RWPE2 (cell line): ENCODE measurements at places on chromosomes 7 and 10.

DNA sequence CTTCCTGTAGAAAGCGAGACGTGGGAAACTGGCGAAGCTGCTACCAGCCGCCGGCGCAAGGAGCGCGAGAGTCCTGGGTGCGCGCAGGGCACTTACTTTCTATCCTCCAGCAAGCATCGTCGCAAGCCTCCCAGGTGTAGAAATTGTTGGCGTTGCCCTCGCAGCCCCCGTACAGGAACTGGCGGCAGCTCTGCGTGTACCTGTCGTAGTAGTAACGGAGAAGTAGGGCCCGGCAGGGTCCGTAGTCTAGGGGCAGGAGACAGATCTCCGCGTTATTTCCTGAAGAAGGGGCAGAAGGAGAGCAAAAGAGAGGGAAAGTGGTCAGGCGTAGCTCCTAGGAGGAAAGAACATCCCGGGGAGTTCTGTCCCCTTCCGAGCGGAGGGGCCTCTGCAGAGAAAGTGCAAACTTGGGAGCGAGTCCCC, 501 bp downstream of the TFPI2 start:
- H3K4me3 ChIP-seq, result peak overlapping the region; percentile 57
- peak; percentile 61 for DNase-seq
- peaks cover 31% of the 10 kb centered on the region for H3K36me3 ChIP-seq
- H3K4me1 ChIP-seq, result no peaks in the 10 kb centered on the region
- H3K27ac ChIP-seq, result peak overlapping the region; percentile 30
- H3K27me3 ChIP-seq, result no peaks in the 10 kb centered on the region

GRCh38 chr10:101814466-101815071, 3.7 kb downstream of the OGA start:
- H3K4me3 ChIP-seq, result peak overlapping the region; percentile 77
- no peaks in the 10 kb centered on the region for H3K27me3 ChIP-seq
- DNase-seq, result no peak
- H3K27ac ChIP-seq, result no peak overlapping the region

DNA sequence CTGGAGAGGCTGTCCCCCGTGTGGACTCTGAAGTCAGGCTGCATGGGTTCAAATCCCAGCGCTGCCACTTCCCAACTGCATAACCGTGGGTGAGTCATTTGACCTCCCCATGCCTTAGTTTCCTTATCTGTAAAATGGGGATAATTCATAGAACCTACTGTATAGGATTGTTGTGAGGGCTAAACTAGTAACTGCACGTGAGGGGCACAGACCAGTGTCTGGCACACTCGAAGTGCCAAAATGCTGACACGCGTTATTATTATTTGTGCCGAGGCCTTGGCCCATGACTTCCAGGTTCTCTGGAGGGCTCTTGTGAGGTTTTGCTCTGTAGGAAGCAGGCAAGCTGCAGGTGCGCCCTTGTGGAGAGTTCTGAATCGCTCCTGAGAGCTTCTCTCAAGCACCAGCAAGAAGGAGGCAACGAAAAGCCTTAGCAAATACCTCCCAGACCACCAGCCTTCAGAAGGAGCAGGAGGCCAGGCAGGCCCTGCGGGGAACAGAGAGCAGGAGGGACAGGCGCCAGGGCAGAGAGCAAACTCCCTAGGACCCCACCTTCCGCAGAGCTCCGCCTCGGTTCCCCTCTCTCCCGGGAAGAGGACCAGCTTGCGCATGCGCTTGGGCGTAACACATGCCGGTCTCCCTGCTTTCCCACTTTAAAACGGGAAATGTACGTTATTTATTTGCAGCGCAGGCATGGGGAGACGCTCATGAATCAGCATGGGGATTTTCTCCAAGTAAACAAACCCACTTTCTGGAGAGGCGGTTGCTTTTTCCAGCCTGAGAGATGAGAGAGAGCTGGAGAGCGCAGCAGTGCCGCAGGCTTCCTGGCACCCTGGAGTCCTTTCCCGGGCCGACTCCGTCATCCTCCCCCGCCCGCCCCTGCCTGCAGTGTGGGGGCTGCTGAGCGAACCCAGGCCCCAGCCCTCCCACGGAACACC, 39.6 kb downstream of the SORCS3 start:
- no peak for DNase-seq
- no peaks in the 10 kb centered on the region for H3K4me1 ChIP-seq
- no peaks in the 10 kb centered on the region for H3K27me3 ChIP-seq
- no peak overlapping the region for H3K27ac ChIP-seq
- no peak overlapping the region for H3K4me3 ChIP-seq

DNA sequence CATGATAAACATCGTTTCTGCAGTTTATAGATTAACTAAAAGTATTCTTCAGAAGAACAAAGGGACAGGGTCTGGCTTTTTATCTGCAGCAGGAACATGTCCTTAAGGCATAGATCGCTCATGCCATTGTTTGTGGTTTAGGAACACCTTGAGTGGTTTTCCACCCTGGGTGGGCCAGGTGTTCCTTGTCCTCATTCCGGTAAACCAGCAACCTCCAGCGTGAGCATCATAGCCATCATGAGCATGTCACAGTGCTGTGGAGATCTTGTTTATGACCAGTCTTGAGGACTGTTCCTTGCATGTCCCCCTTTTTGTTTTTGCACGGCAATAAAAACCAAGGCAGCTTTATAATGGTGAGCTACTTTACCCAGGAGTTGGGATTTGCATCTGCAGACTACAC, 33.9 kb downstream of the STOX1 start:
- DNase-seq, result no peak
- H3K27ac ChIP-seq, result no peak overlapping the region
- no peaks in the 10 kb centered on the region for H3K27me3 ChIP-seq
- H3K36me3 ChIP-seq, result no peaks in the 10 kb centered on the region
- no peak overlapping the region for H3K4me3 ChIP-seq

DNA sequence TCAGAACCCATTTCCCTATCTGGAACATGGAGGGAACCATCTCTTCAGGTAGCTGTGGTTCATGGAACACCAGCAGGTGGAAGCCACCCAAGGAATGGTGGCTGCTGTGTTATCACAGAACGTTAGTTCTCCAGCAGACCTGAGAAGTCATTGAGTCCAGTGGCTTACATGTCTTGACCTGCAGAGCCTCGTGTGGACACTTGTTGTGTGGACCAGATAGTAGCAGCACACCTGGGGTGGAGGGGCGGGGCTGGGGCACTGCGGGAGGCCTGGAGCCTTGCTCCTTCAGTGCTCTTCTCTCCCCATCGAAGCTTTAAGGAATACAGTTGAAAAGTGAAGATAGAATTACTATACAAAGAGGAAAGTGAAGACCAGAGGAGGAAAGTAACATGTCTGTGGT, 42.4 kb downstream of the VWA2 start:
- H3K4me1 ChIP-seq, result no peaks in the 10 kb centered on the region
- DNase-seq, result no peak
- H3K27ac ChIP-seq, result no peak overlapping the region
- no peaks in the 10 kb centered on the region for H3K36me3 ChIP-seq

- H3K27me3 ChIP-seq, result no peaks in the 10 kb centered on the region
- H3K4me3 ChIP-seq, result no peak overlapping the region
- H3K36me3 ChIP-seq, result peaks cover 35% of the 10 kb centered on the region
- peak overlapping the region; percentile 32 for H3K27ac ChIP-seq
- DNase-seq, result no peak
Observed at GRCh38 chr10:72218325-72218724, 2.2 kb upstream of the ASCC1 start.

DNA sequence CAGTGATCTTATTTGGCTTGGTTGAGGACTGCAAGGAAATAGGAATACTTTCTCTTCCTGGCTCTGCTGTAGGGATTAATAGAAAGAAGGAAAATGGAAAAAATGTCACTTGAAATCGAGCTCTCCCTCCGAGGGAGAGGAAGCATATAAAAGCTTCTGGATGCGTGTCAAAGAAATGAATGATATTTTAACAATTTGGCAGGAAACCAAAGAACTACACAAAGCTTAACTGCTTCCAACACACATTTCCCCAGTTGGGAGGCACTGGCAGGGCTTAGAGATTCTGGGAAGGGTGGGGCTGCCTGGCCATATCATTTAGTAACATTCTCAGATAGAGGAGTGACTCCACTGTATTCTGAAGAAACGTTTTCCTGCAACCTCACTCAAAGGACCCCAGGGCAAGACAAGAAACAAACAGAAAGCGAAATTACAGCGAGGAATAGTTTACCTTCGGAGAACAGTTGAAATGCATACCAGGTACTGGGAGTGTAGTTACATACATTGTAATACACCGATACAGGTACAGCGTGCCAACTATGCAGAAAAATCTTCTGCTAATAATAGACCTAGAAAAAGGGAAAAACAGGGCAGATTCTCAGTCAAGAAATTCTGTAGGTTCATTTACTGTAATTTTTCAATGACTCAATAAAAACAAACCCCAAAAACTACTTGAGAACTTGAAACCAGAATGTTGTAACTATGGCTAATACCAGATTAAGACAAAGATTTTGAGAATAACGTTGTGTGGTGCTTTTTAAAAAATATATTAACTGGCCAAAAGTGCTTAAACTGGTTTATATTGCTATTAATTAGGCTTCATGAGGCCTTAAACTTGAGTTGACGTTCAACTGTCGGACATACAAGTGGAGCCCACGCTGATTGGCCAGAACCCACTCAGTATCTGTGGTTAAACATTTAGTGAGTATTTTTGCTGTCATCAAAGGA, 75.7 kb upstream of the ASAH2 start:
- peak overlapping the region; percentile 5 for H3K4me3 ChIP-seq
- no peaks in the 10 kb centered on the region for H3K27me3 ChIP-seq
- H3K36me3 ChIP-seq, result no peaks in the 10 kb centered on the region
- DNase-seq, result no peak

DNA sequence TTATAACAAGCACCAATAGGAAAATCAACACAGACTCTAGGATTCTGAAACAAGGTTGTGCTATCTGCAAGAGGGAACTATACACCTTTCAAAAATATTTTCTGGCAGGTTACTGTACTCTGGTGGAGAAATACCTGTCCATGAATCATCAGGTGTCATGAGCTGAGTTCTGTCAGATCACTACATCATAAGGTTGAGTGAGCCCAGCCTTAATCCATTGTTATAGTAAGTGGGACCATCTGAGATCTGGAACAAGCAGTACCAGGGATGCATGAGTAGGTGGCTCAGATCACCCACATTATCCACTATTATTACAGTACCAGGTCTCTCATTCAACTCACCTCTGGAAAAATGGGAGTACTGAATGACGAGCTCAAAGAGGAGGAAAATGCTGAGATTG, 212.4 kb downstream of the DGKI start:
- no peaks in the 10 kb centered on the region for H3K36me3 ChIP-seq
- H3K27me3 ChIP-seq, result peaks cover 9% of the 10 kb centered on the region
- H3K4me1 ChIP-seq, result no peaks in the 10 kb centered on the region
- no peak overlapping the region for H3K27ac ChIP-seq
- DNase-seq, result no peak
- no peak overlapping the region for H3K4me3 ChIP-seq

DNA sequence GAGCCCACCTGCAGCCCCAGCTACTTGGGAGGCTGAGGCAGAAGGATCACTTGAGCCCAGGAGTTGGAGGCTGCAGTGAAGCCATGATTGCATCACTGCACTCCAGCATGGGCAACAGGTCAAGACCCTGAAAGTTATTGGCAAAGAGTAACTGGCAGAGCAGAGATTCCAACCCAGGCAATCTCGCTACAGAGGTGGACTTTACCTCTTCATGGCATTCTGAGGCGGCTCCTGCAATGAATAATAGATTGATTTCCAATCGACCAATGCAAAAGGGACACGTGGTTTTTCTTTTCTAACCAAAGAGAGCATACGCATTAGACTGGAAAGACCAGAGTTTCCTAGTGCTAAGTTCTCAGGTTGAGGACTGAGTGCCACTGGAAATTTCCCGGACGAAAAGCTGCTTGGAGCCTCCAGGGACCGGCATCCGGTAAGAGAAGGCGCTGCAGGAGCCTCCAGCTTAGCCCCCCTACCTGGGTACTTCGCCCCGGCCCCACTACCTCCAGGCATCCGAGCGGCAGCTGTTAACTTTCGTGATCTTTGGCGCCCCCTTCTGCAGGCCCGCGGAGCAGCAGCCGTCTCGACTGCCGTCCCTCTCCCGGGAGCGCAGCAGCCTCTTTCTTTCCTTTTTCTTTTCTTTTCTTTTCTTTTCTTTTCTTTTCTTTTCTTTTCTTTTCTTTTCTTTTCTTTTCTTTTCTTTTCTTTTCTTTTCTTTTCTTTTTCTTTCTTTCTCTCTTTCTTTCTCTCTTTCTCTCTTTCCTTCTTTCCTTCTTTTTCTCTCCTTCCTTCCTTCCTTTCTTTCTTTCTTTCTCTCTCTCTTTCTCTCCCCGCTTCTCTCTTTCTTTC, 4.1 kb downstream of the MBLAC1 start:
- H3K4me1 ChIP-seq, result peaks cover 1% of the 10 kb centered on the region
- no peak for DNase-seq
